ENCODE measurements at places on chromosomes 4 and X.

DNA sequence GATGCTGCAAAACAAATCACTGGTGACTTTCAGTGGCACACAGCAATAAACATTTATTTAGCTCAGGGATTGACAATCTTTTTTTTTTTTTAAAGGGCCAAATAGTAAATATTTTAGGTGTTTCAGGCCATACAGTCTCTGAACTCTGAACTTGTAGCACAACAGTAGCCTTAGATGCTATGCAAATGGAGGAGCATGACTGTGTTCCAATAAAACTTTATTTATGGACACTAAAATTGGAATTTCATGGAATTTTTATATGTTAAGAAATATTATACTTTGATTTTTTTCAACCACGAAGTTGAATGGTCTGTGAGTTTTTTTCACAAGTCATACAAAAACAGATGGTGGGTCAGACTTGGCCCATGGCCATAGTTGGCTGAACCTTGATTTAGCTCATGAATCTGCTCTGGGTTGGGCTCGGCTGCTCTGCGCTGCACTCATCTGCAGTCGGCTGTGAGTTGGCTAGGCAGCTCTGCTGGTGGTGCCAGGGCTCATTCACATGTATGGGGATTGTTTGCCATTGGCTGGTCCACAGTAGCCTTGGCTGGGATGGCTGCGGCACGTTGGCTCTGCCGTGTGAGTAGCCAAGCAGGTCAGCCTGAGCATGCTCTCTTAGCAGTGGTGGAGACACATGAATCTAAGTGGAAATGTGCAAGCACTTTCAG lies 231.7 kb upstream of the PGRMC2 start:
- no peak for DNase-seq

DNA sequence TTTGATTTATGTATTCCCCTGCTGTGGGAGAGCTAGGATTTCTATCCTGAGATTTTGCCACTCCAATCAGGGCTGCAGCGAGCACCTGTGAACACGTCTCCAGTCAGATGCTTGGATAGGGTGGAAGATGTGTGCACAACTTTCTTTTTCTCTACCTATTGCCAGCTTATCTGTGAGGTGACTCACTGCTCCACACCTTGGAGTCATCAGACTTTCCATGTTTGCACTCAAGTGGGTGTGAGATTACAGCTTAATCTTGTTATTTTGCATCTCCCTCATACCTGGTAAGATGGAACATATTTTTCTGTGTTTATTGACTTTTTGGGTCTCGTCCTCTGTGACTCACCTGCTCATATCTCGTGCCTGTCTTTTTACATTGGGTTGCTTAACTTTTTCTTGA lies 32.2 kb downstream of the PSAPL1 start:
- no peak for DNase-seq

GRCh38 chrX:140767646-140768045 lies 58.1 kb downstream of the LINC00632 start:
- no peak for DNase-seq

DNA sequence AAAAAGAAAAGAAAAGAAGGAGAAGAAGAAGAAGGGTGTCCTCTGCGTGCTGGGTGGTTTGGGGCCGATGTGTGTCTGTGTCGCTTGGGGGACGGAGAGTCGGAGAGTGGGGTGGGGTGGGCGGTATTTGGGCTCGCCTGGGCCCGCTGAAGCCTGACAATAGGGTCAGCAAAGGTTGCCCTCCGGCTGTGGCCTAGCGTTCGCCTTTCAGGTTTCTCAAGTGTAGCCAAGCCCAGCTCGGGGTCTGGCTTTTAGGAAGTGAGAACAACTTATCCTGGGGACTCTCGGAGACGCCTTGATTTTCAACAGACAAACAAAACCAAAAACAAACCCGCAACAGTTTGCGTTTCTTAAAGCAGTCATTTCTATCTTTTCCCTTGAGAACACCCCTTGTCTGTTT lies 4.1 kb upstream of the SOX3 start:
- DNase-seq = no peak

GRCh38 chr4:177555007-177555574 lies 112.9 kb upstream of the AGA start:
- no peak for DNase-seq

DNA sequence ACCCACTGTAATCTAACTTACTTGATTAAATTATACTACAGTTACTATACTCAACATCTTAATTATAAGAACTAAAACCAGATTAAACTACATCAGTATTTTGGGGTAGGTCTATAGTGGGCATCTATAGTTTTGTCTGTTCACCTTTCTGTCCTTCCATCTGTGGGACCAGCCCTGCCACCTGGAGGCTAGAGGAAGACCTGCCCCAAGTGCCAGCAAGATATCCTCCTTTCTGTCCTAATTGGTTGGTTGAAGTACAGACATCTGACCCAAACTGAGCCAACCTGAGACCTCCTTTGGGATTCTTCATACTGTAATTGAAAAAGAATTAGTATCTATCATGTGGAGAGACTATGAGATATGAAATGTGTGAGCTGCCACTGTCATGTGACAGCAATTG lies 172.2 kb upstream of the TLL1 start:
- DNase-seq = no peak

GRCh38 chr4:163681208-163681821 lies 186.8 kb downstream of the TMA16 start:
- DNase-seq = peak; percentile 79

DNA sequence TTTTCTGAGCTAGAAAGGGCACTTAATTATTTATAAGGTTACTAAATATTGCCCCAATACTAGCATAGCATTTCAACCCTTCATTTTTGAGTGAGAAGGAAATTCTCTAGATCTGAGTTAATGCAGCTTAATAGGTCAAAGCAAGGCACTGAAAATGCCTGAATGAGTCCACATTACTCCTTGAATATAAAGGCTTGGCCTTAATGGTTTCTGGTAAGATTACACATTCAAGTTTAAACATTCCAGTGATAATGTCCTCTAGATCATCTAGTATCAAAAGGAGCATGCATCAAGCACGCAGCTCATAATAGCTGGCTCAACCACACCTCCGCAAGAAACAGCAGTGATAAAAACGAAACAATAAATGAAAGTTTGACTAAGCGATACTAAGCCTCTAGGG lies 87.5 kb downstream of the SPANXN3 start:
- DNase-seq = no peak

GRCh38 chr4:183797445-183798300 lies 107.4 kb upstream of the STOX2 start:
- DNase-seq = no peak

DNA sequence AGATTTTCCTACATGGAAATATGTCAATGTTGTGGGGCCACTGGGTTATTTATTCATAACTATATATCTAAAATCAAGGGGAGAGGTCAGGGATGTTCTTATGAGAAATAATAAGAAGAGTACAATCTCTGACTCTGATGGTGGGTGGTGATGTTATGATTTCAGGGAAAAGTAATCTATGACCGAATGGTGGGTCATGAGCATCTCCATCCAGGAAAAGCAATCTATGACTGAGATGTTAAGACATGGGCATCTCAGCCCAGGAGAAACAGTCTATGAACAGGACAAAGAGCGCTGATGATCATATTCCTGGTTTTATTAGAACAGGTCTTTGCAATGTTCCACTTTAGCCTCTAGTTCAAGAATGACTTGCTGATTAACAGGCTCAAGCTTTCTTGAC lies 137.1 kb downstream of the ARSF start:
- DNase-seq = no peak

DNA sequence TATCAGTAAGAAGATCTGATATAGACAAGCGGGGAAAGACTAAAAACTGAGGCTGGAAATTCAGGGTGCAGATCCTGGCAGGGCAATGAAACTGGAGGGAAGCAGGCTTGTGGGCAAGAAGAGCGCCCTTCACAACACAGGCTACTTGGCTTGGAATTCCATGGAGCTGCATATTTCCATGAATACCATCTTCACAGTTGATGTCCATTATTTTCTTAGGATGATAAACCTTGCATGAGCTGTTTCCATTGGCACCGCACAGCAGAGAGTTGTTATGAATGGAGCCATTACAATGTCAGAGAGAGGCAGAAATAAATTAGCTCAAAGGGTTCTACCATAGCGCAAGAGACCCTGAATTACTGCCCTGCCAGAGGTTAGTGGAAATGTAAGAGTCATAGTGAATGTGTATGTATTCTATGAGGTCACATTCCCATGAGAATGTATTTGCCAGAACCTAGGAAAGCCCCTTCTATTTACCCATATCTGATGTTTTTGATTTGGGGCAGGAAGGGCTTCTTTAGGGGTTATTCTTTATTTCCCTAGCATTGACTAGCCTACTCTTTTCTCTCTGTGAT lies 215.6 kb downstream of the PALLD start:
- DNase-seq = no peak

- DNase-seq = no peak
Measured at GRCh38 chrX:29940750-29941149, 274.6 kb upstream of the MAGEB2 start.

DNA sequence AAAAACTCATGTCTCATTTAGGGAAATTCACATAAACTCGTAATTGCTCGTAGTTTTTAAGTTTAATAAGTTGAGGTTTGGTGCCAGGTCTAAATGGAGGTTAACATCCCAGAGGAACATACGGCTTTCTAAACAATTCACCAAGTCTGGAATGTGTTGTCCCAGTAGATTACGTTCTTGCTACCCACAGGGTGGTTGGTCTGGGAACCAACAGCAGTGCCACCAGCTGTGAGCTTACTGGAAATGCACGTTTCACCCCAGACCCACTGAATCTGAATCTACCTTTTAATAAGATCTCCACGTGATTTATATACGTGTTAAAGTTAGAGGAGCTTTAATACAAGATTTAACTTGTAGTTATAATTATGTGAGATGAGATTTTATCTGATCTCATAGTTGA lies 134.3 kb downstream of the BMPR1B start:
- no peak for DNase-seq

DNA sequence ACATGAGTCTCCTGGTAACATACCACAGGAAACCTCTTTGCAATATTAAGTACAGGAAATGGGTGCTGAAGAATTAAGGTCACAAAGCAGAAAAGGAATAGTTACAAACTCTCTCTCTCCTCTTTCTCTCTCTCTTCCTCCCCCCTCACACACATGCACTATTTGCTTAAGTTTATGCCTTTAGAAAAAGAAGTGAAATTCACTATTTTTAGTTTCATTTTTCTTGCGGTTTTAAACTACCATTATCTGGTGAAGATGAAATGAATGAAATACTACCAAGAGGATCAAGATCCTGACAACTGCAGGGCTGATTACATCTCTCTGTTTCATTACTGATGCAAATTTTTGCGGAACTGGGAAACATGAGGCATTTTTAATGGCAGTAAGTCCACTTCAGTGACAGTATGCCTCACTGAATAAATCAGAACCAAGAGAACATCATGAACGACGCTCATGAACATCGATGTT lies 64.3 kb upstream of the FTHL17 start:
- no peak for DNase-seq

GRCh38 chr4:98092833-98093439 lies 50.3 kb downstream of the STPG2 start:
- DNase-seq = no peak

DNA sequence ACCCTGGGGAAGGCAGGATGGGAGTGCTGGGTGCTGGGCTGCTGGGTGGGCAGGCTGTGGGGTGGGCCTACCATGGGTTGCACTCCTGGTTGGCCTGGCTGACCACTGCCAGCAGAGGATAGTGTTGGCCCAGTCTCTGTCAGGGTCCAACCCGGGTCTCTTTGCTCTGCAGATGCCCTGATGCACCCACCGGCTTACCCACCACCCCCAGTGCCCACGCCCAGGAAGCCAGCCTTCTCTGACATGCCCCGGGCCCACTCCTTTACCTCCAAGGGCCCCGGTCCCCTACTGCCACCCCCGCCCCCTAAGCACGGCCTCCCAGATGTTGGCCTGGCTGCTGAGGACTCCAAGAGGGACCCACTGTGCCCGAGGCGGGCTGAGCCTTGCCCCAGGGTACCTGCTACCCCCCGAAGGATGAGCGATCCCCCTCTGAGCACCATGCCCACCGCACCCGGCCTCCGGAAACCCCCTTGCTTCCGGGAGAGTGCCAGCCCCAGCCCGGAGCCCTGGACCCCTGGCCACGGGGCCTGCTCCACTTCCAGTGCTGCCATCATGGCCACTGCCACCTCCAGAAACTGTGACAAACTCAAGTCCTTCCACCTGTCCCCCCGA lies 14.2 kb upstream of the ADD1 start:
- DNase-seq = no peak

GRCh38 chrX:54758114-54759055 lies 39.7 kb downstream of the ITIH6 start:
- no peak for DNase-seq

DNA sequence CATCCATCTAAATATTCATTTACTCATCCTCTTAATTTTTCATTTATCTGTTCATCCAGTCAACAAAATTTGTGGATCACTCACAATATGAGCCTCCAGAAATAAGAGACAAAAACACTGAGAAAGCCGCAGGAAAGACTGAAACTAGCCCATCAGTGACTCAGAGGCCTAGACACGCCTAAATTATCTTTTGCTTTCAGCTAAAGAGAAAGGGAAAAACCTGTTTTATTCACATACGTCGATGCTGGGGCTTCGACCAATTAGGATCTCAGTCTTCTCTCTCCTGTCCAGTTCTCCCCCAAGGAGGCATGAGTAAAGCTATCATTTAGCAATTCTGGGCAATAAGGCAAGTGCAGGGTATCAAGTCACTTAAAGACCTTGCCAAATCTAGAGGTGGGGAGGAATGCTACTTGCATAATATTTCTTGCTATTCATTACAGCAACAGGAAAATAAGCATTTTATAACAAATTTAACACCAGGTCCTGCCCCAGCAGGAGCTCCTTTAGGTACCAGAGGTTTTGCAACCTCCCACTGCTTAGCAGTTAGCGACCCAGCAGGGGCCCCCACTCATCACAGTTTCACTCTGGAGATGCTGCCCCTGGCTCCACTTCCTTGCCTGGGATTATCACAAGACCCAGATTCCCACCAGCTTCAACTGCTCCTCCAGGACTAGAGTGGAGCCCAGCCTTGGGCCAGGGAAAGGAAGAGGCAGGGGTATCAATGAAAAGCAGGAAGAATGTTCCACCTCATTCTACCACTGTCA lies 30.1 kb upstream of the TMEM154 start:
- DNase-seq = no peak

- no peak for DNase-seq
Measured at GRCh38 chrX:137565318-137565904, 516 bp upstream of the ZIC3 start.

DNA sequence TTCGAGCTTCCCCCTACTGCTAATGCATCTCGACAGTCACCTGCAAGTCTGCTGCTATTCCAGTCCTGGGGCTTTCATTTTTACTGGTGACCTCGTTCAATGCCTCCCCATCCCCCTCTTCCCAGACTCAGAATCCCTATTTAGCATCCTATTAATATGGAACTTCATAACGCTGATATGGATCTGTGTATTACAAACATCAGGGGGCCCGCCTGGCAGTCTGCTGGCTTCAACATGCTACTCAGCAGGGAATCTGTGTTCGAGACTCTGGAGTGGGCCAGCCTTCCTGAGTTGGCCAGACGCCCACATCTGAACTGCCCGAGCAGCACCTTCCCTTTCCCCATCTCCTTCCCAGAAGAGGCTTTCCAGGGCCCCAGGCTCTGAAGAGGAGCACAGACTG lies 173.9 kb upstream of the PPARGC1A start:
- no peak for DNase-seq

- no peak for DNase-seq
Measured at GRCh38 chrX:51608126-51608525, 10.6 kb downstream of the CENPVL3 start.
